ENCODE measurements at places on chromosomes 4 and X. TPM values are rescaled to one million over a fixed set of nuclear protein-coding genes. Genes with fewer than 3 reads are reported as not detected.

DNA sequence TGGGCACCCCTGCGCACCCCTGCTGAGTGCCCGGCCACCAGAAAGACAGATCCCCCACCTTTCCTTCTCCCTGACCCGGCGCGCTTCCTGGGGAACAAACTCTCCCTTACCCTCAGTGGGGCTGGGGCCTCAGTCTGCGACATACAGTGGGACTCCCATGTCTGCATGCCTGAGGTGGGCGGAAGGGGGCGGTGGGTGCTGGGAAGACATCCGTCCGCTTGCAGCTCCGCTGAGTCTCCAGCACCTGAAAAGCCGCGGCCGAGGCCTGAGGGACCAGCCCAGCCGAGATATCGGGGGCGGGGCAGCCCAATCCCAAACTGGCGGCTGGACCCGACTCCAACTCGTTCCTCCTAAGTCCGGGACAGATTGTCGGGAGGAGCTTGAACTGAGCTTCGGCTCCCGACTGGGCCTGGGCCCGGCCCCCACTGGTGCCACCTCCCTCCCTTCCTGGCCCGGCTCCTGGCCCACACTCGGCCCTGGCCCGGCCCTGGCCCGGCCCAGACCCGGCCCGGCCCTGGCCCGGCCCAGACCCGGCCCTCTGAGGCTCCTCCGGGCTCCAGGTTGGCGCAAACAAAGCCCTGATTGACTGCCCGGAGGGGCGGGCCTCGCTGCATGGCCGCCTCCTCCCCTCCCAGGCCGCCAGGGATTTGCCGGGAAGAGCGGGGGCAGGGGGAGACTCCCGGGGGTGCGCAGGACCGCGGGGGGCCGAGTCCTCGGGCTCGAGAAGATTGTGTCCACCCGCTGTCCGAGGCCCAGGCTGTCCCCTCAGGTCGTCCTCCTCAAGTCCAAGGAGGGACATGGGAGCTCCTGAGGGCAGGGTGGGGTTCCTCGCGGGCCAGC lies 877 bp upstream of the SLC16A2 start:
- DNase-seq: peak; percentile 61

DNA sequence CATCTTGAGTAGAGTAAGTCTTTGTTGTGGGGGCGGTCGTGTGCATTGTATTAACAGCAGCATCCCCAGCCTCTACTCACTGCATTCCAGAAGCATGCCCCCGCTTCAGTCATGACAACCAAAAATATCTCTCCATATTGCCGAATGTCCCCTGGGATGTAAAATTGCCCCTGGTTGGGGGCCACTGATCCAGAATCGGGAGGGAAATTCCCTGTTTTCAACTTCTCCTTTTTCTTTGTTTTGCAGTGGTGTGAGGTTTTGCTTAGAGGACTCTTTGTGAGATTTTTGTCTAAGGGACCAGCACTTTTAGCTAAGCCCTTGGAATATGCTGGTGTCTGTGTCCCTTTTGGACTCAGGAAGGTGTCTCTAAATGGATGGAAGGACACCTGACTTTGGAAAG lies 3.0 kb upstream of the IL13RA1 start:
- DNase-seq: no peak

DNA sequence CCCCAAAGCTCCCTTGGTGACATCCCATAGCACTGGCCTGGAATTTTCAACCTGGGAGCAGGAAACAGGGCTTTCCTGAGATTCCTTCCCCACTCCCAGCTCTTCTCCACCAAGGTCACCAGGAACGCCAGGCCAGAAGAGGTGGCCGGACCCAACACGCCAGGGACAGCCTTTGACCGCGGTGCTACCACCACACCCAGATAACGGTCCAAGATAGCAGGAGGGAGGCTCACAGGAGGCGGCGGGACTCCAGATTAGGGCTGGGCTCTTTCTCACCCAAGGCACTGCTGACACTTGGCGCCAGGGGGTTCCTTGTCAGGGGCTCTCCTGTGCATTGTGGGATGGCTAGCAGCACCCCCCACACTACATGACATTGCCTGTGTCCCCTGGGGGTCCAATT lies 22.9 kb downstream of the ZFYVE28 start:
- no peak for DNase-seq

- peak; percentile 98 for DNase-seq
These were observed 12.8 kb downstream of the SCD5 start for GRCh38 chr4:82785611-82786400.

- DNase-seq: peak; percentile 40
These were observed 76.0 kb upstream of the AP1S2 start for GRCh38 chrX:15930585-15930984.

The CRMP1 gene
- total RNA-seq: not detected

The MTMR8 gene
- 1.2 TPM for total RNA-seq

Data from HT1080 (cell line).